ENCODE measurements at places on chromosomes 7 and 10.

- no peak for DNase-seq
Measured at GRCh38 chr7:122137251-122138077, 6.6 kb downstream of the AASS start.

DNA sequence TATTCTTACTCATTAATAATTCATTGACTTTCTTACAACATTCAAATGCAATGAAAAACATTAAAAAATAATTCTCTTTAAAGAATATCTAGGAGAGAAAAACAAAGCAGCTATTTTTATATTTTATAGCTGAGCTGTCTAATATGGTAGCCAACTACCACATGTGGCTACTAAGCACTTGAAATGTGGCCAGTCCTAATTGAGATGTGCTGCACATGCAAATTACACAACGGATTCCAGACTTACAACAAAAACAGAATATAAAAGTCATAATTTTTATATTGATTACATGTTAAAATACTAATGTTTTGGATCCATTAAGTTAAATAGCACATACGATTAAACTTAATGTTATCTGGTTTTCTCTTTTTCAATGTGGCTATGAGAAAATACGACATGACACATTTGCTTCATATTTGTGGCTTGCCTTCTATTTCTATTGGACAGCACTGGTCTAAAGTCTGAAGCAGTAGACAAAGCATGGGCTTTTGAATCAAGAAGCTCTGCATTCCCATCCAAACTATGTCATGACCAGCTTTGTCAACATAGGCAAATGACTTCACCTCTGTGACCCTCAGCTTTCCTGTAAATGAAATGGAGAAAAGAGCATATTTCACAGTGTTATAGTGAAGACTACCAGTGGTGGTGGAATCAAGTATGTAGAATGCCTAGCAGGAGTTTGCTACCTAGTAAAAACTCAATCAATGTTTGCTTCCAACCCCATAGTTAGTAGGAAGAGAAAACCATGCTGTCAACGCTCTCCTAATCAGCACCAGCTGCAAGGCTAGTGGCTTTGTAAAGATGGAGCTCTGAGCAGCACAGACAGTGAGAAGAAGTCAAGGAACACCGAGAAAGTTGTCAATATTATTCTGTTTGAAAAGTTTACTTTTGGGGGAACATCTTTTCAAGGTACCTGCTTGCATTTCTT is 37.1 kb upstream of the GDF10 start:
- DNase-seq = no peak

DNA sequence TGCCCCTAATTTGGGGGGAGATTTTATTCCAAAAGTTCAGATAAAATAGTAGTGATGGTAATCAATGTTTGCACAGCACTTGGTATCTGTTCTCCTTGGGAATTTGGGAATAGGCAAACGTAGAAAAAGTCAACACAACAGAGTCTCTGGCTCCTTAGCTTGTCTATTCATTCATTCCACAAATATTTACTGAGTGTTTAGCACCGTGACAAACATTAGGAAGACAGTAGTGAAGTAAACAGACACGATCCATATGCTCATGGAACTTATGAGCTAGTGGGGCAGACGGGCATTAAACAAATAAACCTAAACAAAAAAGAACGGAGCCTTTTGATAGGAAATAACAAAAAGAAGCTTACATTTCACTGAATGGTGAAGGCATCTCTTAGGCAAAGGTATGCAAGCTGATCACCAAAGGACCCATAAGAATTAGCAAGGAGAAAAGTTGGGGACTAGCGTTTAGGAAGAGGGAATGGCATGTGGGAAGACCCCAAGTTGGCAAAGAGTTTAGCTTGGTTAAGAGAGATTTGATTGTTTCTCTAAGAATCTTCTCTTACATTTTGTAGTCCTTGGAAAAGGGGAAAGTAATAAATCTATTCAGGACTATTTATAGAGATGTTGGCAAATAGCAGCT is 243.9 kb upstream of the NPY start:
- DNase-seq = no peak

DNA sequence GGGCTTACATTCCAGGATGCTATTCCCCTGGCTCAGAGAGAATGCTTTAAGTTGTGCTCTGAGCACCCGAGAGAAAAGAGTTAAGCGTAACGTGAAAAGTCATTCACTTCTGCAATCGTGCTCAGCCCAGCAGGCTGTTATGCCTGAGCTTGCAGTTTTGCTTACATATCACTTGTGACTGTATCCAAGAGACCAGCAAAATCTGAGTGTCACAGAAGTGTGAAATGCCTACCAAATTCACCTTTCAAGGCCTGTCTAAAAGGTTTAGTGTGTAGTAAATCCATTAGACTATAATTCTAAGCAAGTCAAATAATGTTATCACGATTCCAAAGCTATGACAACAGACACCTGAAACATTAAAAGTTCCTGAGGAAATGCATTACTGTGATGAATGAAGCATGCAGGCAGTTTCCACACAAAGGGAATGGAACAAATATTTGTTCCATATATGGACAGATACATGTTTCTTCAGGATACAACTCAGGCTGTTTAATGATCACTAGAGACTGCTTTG is 20.1 kb downstream of the ITGB1 start:
- no peak for DNase-seq

DNA sequence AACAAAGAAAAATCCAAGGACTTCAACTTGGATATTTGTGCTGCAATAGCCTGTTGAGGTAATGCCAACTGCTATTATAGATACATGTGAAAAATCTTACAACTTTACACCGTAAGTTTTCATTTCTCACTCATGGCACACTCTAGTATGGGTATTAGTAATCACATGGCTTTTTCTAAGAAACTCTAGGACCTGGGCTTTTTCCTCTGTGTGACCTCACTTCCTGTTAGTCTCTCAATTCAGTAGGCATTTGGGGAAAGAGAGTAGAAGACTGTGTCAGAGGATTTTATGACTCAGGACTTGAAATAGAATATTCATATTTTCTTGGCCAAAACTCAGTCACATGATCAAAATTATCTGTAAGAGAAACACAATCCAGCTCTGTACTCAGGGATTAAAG is 1049.9 kb downstream of the REEP3 start:
- DNase-seq = no peak

DNA sequence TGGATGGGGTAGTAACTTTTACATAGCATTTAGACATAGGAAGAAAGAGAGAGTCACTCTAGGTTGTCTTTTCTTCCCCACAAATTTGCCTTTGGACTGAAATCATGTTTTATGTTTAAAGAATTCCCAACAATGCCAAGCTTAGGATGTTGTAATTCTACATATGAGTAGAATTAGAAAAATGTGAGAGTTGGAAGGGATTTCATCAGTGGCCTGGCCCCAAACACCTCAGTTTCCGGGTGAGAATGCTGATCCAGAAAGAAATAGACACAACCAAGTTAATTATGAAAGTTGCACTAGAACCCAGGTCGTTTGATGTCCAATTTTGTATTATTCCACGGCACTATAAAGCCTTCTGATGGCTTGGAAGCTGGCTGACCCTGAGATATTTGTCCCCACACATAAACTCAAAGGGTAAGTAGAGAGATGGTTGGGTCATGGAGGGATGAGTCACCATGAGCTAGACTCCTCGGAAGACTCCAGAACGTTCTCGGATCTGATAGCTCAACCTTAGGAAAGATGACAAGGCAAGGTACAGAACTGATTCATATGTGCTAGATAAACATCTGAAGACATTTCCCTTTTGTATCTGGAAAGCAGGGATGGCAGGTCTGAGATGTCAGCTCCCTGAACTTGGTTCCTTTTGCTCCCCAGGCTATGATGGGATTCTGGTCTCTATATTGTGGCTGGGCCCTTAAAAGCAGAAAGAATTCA is 48.8 kb upstream of the SLC35B4 start:
- DNase-seq = no peak

DNA sequence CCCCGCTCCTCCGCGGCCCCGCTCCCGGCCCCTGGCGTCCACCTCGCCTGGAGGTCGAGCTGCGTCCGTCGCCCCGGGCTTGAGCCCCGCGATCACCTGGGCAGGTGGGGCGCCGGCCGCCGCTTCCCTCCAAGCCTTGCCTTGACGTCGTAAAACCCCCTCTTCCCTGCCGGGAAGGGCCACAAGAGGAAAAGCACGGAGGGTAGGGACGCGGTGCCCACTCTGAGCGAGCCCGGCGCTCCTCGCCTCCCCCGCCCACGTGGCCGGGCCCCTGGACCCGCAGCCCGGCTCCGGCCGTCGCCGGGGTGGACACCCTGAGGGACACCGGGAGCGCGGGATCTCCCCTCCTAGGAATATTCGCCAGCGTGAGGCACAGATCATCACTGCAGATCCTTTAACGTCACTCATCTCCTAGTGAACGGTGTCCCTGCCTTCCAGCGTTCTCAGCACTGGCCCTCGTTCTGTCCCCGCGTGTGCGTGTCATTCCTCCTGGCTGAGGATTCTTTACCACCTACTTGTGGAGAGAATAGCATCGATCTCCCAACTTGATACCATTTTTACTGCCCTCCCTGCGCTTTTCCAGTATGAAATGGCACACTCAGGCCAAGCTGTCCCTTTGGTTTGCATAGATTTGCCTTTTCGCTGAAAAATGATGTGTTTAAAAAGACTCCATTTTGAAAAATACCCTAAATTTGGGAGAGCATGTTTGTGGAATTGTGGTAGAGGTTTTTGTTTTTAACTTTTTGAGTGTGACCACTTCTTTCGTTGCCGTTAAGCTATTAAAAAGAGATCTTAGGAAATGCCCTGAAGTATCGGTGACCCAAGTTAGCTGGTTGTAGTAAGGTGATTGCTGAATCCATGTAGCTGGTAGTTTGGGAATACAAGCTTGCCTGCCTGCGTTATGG is 649 bp downstream of the ACTR3B start:
- no peak for DNase-seq
